Cardiac atrium fibroblast (primary cell): ENCODE measurements at places on chromosomes 16 and 17. TPM values are rescaled to one million over a fixed set of nuclear protein-coding genes. Genes with fewer than 3 reads are reported as not detected.

CCDC144A gene
- total RNA-seq = not detected in 2 replicates

TBC1D26 gene
- not detected in 2 replicates for total RNA-seq

PDIA2 gene
- 0.18 and 0.32 TPM in 2 replicates for total RNA-seq

NXPH3 gene
- total RNA-seq = 0.16 and 0.36 TPM in 2 replicates

PPP1R1B gene
- total RNA-seq = 3.4 and 3.9 TPM in 2 replicates

ABCA9 gene
- 44.6 and 49.3 TPM in 2 replicates for total RNA-seq

EEF2K gene
- 16.2 and 19.4 TPM in 2 replicates for total RNA-seq

CD300E gene
- not detected in 2 replicates for total RNA-seq

LRRC37A3 gene
- total RNA-seq = 2.1 and 7.2 TPM in 2 replicates

RNF157 gene
- 0.16 TPM in 1 of 2 replicates, not detected in the other for total RNA-seq

C16orf89 gene
- 1.5 and 5.1 TPM in 2 replicates for total RNA-seq

PTGES3L gene
- not detected in 2 replicates for total RNA-seq

C16orf46 gene
- total RNA-seq = 0.18 and 0.32 TPM in 2 replicates

GJD3 gene
- 1.3 TPM in 1 of 2 replicates, not detected in the other for total RNA-seq

BEAN1 gene
- 0.49 and 5.6 TPM in 2 replicates for total RNA-seq

MYH8 gene
- not detected in 2 replicates for total RNA-seq

KRTAP4-6 gene
- not detected in 2 replicates for total RNA-seq

PMP22 gene
- 64.3 and 67.1 TPM in 2 replicates for total RNA-seq

TNS4 gene
- total RNA-seq = 0.16 TPM in 1 of 2 replicates, not detected in the other

CACNG4 gene
- total RNA-seq = not detected in 2 replicates

IGSF6 gene
- not detected in 2 replicates for total RNA-seq

GNGT2 gene
- not detected in 2 replicates for total RNA-seq

KRTAP4-1 gene
- not detected in 2 replicates for total RNA-seq

CRYBA1 gene
- not detected in 2 replicates for total RNA-seq

CACNG5 gene
- total RNA-seq = not detected in 2 replicates

KRTAP2-3 gene
- total RNA-seq = not detected in 2 replicates

OTOP3 gene
- total RNA-seq = not detected in 2 replicates

MMP25 gene
- not detected in 2 replicates for total RNA-seq

IKZF3 gene
- not detected in 2 replicates for total RNA-seq

C16orf86 gene
- 2.8 and 6.0 TPM in 2 replicates for total RNA-seq

KRTAP2-1 gene
- not detected in 2 replicates for total RNA-seq

SRR gene
- 12.0 and 21.7 TPM in 2 replicates for total RNA-seq

ABCA3 gene
- 1.4 and 2.9 TPM in 2 replicates for total RNA-seq

IRF8 gene
- total RNA-seq = not detected in 2 replicates

CFAP97D1 gene
- not detected in 2 replicates for total RNA-seq

KLHL10 gene
- total RNA-seq = not detected in 2 replicates
